ENCODE measurements at places on chromosomes 7 and 10.

DNA sequence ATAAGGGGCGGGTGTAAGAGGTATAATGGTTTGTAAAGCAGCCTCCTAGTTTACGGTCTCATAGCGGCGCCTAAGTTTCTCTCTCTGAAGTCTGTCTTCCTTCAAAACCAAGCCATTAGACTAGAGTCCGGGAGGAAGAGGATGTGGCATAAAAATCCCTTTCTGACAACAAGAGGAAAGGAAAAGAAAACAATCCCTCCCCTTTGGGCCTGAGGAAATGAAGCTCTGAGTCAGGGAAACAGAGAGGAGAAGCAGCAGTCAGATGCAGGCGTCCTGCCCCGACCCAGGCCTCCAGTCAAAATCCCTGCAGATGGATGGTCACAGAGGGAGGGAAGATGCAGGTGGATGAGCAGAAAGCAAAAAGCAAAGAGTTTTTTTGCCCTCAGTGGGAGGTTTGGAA is 23.7 kb downstream of the PARP12 start:
- DNase-seq, result no peak

GRCh38 chr10:42640610-42641229 is 2.4 kb upstream of the ZNF33B start:
- DNase-seq, result peak; percentile 6

GRCh38 chr7:7613210-7613609 is 27.3 kb upstream of the UMAD1 start:
- no peak for DNase-seq

DNA sequence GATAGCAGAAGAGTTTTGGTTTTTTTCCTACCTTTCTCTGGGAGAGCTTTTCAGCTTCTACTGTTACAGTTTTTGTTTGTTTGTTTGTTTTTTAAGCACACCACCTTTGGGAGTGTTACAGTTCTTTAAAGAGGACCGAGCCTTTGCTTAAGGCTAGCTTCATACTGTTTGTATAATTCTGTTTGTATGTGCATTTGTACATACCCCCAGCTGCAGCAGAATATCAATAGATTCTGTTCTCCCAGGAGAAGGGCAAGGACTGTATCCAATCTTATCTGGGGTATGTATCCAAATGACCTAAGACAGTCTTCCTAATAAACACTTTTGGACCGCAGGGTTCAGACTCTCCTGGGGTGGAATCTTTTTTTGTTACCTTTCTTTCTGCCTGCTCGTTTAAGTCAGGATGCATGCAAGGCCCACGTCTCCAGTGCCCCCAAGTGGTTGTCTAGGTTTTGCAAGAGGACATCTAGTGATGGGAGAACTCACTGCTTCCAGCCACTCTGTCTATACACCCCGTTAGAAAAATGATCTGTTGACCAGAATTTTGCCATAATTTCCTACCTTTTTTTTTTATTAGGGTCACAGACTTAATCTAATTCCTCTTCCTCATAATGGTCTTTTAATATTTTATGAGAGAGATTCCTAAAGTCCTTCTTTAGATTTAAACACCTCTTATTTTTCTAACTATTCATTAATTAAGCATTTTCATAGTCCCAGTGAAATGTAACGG is 23.9 kb downstream of the NRF1 start:
- DNase-seq, result peak; percentile 70

- DNase-seq, result no peak
These were observed 92.2 kb upstream of the LRRC4 start for GRCh38 chr7:128123291-128124037.

GRCh38 chr7:93823621-93824020 is 66.9 kb downstream of the TFPI2 start:
- DNase-seq, result no peak

DNA sequence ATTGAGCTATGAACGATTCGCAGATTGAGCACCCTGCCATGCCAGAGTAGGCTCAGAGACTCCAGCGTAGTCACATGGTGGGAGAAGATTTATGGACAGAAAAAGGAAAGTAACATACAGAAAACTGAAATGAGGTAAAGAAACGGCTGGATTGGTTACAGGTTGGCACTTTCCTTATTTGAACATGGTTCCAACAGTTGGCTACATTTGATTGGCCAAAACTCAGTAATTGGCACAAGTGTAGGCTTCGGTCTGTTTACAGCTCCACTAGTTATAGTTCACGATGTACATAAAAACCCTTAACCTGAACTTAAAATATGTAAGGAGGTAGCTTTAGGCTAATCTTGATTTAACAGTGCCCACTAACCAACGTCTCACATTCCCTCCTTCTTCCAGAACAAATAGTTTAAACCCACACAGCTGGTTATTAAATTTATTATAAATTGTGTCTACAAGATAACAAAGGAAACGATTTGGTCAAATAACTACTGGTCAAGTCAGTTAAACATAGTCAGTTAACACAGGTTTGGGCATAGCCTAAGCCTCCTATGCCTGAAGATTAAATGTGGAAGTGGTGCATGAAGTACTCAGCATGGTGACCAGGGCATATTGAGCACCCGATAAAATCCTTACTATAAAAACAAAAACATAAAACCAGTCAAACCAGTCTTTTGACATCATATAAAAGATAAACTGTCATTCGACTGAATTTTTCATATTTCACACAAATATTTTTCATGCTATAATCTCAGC is 17.9 kb upstream of the MTERF1 start:
- DNase-seq, result no peak

DNA sequence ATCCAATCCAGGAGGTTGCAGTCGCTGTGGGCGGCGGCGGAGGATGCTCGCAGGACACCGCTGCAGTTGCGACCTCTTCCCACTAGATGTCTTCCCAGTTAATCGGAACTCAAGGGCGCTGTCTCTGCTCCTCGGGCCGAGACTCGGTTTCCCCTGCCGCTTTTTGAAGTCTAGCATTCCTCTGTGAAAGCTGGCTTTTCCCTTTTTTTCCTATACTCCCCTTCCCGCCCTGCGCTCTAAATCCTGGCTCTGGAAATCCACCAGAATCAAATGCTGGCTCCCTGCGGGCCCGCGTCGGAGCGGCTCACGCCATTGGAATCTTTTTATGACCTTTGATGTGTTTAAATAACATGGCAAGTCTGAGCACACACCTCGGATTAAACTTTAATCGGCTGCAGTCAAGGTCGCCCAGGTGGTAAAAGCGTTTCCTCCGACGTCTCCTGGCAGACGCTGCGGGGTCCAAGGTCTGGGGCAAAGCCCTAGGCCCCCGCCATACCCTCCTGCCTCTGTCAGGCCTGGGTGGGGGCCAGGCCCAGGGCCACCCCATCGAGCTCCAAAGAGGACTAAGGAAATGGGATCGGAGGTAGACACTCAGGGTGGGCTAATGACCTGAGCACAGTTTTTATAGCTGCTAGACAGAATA is 10.7 kb upstream of the HOXA13 start:
- DNase-seq, result peak; percentile 85

GRCh38 chr7:156680281-156680680 is 39.7 kb downstream of the RNF32 start:
- no peak for DNase-seq

DNA sequence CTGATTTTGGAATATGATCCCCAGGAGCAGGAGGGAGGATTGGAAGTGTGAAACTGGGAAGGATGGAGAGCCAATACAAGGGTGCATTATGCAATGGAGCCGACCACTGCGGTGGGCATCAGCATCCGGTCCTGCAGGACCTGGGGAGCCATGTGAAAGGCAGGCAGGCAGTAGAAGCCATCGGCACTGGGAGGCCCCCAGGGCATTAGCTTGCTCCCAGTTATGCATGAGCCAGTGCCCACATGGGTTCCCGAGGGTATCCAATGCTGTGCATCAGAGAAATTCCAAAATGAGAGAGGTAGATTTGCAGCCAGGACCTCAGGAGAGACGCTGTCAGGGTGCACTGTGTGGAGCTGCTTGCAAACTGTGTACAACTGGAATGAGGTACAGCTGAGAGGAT is 8.7 kb upstream of the KCP start:
- no peak for DNase-seq

DNA sequence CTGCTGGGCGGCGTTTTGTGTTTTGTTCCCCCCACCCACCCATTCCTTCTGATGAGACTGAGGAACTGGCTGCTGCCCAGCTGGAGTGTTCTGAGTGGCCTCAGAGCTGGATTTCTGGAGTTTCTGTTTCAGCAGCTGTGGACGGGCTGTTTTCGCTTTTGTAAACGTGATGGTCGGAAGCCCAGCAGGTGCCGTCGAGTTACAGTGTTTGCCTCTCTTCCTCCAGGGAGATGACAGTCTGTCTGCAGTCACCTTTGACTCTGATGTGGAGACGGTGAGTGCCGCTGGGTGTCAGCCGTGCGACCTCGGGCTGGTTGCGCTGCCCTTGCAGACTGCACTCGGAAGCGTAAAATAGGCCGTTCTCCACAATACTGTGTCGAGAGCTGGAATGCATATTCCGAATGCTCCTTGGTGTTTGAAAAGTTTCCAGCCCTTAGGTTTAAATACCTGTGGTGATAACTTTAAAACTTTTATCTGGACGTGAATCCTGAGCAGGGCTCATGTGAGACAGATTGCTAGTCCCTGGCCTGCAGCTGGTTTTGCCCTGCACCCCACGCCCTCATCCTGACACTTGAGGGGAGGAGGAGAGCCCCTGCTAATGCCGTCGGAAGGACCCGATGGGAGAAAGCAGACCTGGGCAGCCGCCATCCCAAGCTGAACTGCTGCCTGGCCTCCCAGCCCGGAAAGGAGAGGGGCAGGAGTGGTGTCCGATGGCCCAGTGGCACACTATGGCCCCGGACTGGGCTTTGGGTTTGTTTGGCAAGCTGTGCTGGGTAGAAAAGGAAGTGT is 8.3 kb downstream of the IQCE start:
- DNase-seq, result peak; percentile 67

GRCh38 chr7:66015440-66016130 is 33.6 kb upstream of the GUSB start:
- DNase-seq, result no peak

DNA sequence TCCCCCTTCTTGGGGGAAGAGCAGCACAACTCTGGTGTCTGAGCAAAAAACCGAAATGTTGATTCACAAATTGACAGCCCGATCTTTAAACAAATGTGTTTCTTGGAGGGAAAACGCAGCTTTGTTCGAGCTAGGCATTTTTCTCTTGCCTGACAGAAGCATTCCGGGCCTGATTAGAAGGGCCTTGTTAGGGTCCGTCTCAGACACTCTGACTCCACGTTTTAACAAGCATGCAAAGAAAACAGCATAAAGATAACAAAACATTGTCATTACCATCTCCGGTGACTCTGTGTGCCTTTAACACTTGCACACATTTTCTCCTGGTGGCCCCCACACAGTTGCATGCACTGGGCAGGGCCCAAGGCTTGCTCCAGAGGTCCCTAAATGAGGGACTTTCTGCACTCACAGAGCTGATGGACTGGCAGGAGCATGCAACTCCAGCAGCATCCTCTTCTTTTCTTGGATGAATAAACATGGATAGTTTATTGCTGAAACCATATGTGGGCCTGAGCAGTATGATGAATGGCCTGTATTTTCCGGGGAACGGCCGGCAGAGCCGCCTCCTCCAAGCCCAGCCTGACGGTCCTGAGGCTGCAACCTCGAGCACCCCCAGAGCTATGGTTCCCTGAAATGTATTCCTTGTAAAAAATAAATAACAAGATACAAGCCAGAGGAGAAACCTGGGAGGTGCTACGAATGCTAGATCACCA is 50.9 kb downstream of the EBF3 start:
- DNase-seq, result no peak

DNA sequence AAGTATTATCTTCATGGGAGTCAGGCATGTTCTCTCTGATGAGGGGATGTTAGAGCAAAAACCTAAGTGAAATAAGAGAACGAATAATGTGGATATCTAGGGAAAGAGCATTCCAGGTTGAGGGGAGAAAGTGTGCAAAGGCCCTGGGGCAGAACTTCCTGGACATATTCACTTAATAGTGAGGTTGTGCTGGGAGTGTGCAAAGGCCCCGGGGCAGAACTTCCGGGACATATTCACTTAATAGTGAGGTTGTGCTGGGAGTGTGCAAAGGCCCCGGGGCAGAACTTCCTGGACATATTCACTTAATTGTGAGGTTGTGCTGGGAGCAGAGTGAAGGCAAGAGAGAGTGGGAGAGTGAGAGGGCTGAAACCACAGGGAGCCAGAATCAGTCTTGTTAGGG is 11.8 kb downstream of the PON1 start:
- DNase-seq, result no peak

- no peak for DNase-seq
These were observed 7.4 kb downstream of the YWHAG start for GRCh38 chr7:76351372-76351771.

DNA sequence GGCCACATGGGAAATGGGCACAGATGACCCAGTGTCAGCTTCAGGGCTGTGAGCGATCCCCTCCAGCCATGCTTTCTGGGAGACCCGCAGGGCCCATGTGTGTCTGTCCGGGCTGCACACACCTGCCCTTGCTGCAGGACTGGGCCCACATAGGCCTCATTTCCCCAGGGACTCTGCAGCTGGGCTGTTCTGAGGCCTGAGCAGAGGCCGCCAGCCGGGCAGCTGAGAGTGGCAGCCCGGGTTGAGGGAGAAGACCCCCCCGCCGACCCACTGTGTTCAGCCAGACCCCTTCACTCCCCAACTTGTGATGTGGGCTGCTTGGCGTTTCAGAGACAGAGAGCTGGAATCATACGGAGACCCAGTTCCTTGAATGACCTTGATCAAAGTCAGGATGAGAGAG is 50.1 kb upstream of the DPYSL4 start:
- DNase-seq, result no peak

- peak; percentile 75 for DNase-seq
These were observed 18.2 kb downstream of the COL17A1 start for GRCh38 chr10:104067525-104067924.

DNA sequence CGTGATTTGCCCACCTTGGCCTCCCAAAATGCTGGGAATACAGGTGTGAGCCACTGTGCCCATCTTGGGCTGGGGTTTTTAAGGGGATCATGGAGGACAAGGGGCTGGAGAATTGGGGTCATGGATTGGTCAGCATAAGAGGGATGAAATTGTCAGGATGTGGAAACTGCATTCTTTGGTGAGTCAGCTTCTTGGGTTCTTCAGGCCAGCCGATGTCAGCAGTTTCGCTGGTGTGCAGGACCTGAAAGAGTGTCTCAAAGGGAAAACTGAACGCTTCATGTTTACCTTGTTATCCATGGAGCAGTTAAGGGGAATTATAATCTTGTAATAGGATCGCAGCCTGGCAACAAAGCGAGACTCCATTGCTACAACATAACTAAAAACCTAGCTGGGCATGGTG is 13.0 kb downstream of the GALNT17 start:
- DNase-seq, result no peak

DNA sequence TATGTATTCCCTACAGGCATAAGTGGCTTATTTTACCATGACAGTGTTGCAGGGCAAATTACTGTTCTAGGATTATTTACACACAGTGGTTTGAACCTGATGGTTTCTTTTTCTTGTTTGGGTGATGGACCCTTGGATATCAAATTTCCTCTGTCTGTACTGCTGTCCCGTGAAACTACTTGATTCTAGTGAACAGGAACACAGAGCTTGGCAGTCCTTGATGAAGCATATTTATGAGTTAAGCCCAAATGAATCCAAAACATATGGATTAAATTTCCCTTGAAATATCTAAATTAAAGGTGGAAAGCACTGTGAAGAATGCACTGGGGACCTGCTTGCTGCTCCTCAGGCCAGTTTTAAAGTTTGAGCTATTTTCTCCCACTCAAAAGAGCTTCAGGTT is 635.3 kb downstream of the INHBA start:
- DNase-seq, result no peak
